ENCODE measurements at places on chromosomes 6 and 20. TPM values are rescaled to one million over a fixed set of nuclear protein-coding genes. Genes with fewer than 3 reads are reported as not detected.

DNA sequence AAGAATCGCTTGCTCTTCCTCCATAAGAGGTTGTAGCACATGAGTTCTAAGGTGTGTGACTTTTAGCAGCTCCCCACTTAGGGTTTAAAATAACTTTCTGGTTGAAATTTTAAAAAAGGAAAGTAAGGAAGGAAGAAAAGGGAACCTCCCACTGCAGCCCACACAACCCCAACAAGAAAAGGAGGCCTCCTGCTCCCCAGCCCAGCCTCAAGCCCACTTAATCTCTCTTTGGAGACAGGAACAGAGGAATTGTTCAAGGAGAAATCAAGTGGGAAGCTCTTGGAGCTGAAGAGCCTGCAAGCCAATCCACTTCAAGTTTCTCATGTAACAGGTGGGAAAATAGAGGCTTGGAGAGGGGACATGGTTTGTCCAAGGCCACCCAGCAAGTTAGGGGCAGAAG is 39.1 kb upstream of the PREX1 start:
- DNase-seq = no peak

DNA sequence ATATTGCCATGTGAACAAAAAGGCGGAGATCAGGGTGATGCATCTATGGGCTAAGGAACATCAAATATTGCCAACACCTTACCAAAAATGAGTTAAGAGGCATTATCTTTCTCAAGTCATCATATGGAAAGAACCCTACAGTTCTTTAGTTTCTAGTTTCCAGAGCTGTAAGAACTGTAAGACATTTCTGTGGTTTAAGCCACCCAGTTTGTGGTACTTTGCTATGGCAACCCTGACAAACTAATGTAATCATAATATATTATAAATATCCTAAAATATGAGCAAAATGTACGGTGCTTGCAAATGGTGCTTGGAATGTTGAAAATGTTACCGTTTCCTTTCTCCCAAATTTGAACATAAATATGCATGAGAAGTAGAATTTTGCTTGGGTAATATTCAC is 349.6 kb downstream of the PHF3 start:
- no peak for DNase-seq

DNA sequence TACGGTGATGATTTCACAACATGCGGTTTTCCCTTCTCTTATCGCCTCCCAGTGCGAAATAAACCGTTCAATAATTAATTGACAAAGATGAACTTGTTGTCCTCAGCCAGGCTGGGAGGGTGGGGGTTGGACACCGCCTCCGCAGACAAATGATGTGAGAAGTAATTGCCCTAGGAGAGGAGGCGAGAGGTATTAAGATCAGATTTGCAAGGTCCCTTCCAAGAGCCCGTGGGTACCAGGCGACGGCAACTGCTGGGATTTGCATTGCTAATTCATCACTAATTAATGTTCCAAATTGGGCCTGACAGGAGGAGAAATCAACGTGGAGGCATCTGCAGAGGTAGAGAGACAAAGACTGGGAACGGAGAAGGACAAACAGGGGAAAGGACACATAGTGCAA is 90.2 kb upstream of the CCDC167 start:
- DNase-seq = no peak

The CDC5L gene
- total RNA-seq = 15.5 TPM

The RNF8 gene
- total RNA-seq = 17.0 TPM

DNA sequence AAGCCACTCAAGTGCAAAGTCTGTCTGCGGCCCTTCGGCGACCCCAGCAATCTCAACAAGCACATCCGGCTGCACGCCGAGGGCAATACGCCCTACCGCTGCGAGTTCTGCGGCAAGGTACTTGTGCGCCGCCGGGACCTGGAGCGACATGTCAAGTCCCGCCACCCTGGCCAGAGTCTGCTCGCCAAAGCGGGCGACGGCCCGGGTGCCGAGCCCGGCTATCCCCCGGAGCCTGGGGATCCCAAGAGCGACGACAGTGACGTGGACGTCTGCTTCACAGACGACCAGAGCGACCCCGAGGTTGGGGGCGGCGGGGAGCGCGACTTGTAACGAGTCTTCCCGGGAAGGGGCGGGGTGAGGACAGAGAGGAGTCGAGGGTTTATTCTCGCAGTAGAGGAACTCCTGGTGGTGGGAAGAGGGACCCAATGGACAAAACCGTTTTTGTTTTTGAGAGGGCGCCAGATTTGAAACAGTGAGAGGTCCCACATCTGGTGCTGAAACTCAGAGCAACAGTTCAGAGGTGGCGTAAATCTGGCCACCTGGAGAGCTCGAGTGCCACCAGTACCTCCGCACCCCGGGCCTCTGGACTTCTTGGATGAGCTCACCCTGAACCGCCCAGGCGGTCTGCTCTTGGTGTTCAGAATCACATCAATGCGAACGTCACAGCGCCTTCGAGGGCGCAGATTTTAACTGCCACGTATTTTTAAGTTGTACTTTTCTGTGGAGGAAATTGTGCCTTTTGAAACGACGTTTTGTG is 8.0 kb downstream of the PRDM13 start:
- DNase-seq = no peak

The OR2J2 gene
- not detected for total RNA-seq

The PI16 gene
- 4.5 TPM for total RNA-seq

- no peak for DNase-seq
Observed at GRCh38 chr6:87682310-87682709, 19.7 kb downstream of the AKIRIN2 start.

GRCh38 chr20:45994761-45995493 is 13.8 kb upstream of the MMP9 start:
- DNase-seq = no peak

DNA sequence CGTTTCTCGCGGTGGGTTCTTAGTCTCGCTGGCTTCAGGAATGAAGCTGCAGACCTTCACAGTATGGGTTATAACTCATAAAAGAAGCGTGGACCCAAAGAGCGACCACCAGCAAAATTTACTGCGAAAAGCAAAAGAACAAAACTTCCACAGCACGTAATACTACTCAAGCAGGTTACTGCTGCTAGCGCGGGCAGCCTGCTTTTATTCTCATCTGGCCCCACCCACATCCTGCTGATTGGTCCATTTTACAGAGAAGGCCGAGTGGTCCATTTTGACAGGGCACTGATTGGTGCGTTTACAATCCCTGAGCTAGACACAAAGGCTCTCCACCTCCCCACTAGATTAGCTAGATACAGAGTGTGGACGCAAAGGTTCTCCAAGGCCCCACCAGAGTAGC is 17.4 kb downstream of the LY86 start:
- DNase-seq = no peak

DNA sequence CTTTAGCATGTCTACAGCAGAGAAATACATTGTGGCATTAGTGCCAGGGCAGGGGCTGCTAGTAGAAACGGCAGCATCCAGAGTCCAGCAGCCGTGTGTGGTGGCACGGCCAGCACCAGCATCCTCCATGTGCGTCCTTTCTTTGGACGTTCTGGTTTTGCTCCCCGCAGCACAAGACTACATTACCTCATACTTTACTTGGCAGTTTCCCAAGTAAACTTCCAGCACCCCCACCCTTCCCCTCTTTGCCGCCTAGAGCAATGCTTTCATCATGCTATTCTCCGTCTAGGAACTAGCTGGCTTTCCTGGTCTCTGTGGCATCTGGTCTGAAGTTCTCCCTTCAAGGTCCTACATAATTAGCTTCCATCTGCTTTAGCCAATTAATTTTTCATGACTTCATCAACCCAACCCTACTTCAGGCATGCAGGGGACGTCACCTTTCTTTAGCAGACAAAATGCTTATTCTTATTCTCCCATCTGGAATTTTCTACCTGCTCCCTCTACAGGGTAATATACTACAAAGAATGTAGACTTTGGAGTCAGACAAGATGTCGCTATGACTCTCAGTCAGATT is 67.6 kb downstream of the BLOC1S5 start:
- no peak for DNase-seq

DNA sequence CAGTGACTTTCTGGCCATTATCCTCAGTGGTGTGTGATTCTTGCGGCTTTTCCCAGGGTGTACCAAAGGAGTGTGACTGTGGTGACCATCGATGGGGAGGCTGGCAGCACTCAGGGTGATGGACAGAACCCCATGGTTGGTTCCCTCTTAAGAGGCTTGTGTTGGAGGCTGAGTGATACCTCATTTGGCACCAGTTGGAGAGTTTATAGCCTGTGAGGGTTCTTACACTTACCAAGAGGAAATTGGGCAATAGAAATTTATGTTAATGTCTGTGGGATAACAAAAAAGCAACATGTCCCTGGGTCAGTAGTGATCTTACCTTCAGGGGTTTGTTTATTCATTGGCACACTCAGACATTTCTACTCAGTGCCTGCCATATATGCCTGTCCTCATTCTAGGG is 37.2 kb downstream of the DAAM2 start:
- no peak for DNase-seq

- no peak for DNase-seq
Observed at GRCh38 chr20:37697314-37697713, 3.5 kb downstream of the CTNNBL1 start.
